ENCODE measurements at places on chromosomes 11 and 22. TPM values are rescaled to one million over a fixed set of nuclear protein-coding genes. Genes with fewer than 3 reads are reported as not detected.

GRCh38 chr11:67410369-67410831 lies 5.1 kb upstream of the CARNS1 start:
- no peak for DNase-seq

DNA sequence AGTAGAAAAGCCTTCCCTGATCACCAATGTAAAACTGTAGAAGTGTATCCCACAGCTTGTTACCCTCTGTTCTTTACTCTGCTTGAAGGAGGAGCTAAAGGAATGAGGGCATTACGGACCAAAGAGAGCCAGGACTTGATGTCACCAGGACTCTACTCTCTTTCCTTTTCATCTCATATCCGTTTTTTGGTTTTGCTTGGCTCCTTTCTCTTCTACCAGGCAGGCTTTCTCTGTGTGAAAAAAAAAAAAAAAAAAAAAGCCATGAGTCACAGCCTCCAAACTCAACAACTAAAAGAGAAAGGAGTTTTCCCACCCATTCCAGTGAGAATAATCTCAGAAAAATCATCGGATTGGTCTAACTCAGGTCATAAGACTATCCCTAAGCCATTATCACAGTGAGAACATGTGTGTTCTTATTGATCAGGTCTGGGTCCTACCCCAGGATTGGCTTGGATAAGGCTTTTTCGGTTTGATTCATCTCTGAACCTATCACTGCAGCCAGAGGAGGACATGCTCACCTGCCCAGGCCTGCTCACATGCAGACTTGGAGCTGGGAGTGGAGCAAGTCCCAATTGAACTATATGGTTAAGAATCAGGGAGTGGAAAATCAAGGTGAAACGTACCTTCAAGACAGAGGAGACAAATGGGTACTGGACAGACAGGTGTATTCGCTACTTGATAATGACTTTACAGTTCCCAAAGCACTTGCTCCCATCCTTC lies 19.4 kb upstream of the LRRC55 start:
- no peak for DNase-seq

DNA sequence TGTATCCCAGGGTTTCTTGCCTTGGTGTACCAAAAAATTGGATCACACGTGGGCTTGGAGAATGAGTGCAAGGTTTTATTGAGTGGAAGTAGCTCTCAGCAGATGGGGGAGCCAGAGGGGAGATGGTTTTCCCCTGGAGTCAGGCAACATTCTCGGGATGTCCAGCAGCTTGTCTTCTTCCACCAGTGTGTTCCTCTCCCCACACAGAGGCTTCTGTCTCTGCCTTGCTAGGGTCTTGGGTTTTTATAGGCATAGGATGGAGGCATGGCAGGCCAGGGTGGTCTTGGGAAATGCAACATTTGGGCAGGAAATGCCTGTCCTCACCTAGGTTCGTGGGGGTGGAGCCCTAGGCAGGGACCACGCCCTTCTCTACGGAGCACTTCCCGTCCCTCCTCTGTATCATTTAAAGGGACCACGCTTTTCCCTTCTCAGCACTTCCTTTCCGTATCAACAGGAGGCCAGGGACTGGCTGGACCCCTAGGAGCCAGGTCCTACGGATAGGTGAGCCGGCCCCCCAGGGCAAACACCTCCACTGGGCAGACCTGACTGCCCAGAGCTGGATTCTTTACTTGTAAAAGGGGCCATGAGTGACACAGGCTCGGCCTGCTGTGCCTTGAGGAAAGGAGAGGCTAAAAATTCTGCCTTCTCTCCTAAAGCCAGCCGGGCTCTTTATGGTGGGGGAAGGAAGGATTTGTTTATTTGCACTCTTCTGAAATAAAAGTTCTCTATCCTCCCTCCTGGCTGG lies 55.3 kb upstream of the CCDC188 start:
- peak; percentile 74 for DNase-seq

GRCh38 chr11:72223615-72224563 lies 678 bp upstream of the INPPL1 start:
- peak; percentile 86 for DNase-seq

GRCh38 chr11:8327761-8328192 lies 64.1 kb upstream of the LMO1 start:
- DNase-seq: no peak

DNA sequence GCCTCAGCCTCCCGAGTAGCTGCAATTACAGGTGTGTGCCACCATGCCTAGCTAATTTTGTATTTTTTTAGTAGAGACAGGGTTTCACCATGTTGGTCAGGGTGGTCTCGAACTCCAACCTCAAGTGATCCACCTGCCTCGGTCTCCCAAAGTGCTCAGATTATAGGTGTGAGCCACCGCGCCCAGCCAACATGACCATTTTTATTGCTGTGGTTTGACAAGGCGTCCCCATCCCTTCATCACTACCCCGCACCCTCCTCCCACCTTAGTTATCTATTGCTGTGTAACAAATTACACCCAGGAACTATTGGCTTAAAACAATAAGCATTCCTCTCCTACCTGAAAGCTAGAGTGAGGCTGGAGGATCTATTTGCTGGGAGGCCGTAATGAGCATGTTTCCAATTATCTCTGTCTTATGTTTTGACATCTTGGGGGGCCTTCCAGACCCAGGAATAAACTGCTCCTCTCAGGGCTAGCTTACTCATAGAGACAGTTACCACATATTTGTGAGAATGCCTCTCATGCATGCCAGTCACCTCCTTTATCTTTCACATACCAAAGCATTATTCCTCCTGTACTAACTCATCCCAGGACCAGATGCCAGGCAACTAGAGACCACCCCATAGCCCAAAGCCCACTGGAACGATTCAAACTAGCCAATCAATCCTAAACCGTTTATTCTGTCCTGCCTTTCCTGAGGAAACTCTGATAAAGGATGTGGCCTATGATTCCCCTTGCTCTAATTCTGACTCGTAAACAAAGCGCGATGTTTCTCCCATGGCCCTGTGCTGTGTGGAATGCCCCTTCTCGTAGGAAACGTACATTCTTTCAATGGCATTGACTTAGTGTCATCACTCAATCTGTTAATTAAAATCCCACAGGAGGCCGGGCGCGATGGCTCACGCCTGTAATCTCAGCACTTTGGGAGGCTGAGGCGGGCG lies 19.4 kb downstream of the SNU13 start:
- no peak for DNase-seq

DNA sequence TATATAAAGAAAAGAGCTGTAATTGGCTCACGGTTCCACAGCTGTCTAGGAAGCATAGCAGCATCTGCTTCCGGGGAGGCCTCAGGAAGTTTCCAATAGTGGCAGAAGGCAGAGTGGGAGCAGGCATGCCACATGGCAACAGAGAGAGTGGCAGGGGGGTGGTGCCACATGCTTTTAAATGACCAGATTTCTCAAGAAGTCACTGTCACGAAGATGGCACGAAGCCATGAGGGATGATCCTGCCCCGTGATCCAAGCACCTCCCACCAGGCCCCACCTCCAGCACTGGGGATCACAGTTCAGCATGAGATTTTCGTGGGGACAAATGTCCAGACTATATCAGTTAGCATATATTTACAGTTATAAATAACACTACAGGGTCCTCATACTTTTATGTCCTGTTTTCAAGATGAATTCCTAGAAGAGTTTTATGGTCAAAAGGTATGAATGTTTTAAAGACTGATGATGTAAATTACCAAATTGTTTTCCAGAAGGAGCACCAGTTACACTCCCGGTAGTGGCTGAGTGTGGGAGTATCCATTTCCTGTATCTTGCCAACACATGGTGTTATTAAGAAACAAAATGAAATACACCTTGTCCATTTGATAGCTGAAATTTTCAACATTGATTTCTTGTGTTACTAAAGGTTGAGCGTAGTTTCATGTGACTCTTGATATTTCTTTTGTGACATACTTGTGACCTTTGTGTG lies 19.2 kb downstream of the FAM118A start:
- peak; percentile 70 for DNase-seq

- no peak for DNase-seq
These were observed 46.1 kb downstream of the PISD start for GRCh38 chr22:31615940-31616314.

GRCh38 chr22:40898850-40899357 lies 37.0 kb upstream of the DNAJB7 start:
- DNase-seq: no peak

- DNase-seq: no peak
These were observed 727.4 kb downstream of the DLG2 start for GRCh38 chr11:84899740-84900139.

- no peak for DNase-seq
These were observed 169.8 kb downstream of the C11orf91 start for GRCh38 chr11:33530815-33531214.

DNA sequence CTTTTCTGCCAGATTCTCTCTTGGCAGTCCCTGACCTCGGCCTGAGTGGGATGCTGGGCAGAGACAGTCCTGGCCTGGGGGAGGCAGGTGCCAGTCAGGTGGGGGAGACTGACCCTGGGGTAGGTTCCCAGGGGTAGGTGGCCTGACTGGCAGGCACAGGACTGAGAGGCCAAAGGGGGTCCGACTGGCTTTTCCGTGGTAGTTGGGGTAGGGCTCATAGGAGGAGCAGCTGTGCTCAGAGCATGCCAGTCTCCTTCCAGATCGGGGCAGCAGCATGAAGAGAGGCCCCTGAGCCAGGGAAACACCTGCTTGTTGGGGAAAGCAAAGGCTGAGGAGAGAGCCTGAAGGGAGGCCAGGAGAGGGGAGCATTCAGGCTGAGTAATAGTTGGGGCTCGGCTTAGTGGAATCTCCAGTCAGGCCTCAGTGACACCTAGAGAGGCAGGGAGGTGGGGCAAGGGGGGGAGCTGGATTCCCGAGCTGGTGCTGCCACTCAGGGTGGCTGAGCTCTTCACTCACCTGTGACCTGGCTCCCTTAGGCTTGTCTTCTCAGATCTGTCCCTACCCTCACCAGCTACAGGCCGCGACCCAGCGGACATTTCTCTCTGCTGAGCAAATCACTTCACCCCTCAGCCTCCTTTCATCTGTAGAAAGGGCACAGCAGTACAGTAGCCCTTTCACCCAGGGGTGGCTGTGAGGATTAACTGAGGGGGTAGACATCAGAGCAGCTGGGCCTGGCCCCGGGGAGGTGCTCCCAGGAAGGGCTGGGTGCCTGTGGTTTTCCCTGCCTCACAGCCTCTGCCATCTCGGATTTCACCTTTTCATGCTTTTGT lies 26.2 kb downstream of the MCM5 start:
- no peak for DNase-seq

DNA sequence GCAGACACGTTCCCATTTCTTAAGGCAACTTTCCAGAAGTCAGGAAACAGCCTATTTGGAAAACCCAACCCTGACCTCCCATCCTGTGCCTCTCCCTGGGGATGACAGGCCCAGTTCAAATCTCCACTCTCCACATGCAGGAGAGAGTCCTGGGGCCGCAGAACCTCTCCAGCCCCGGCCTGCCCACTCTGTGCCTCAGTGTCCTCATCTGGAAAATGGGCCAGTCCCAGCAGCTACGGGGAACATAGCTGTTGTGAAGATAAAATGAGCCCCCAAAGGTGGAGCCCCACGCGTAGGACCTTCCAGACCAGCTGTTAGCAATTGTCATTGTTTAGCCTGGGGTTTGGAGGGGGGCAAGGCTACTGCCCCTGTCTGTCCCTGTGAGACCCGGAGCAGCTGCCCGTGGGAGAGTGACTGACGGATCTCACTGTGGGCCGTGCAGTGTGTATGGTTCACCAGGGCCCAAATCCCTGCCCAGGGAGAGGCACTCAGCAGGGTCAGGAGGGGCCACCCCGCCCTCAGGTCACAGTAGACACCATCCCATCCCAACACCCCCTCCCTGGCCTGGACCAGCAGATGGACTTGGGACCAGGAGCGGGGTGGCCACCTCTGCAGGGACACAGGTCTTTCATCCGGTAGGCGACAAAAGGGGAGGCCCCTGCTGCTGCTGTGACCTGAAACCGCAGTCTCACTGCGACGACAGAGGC lies 145.9 kb downstream of the CTTN start:
- DNase-seq: no peak

DNA sequence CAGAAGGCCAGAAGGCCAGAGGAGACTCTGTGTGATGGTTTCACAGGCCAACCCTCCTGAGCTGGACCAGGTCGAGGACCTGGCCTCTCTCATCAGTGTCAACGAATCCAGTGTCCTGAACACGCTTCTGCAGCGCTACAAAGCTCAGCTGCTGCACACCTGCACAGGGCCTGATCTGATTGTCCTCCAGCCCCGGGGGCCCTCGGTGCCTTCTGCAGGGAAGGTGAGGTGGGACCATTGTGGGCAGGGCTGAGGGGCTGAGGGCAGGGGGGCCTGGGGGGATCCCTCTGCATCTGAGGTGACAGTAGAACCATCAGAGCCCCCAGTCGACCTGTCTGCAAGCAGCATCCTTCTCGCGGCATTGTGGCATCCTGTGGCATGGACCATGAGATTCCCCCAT lies 30.3 kb downstream of the MYO18B start:
- peak; percentile 35 for DNase-seq

- DNase-seq: no peak
These were observed 132.9 kb downstream of the C11orf58 start for GRCh38 chr11:16871368-16871767.

GRCh38 chr11:61090521-61090920 lies 11.8 kb upstream of the CD5 start:
- DNase-seq: no peak

The OR10G6 gene
- polyA plus RNA-seq: not detected

The TYR gene
- not detected for polyA plus RNA-seq

The MAPK11 gene
- 4.0 TPM for polyA plus RNA-seq

The ALDH3B1 gene
- polyA plus RNA-seq: 1.4 TPM

The SEPTIN3 gene
- polyA plus RNA-seq: 0.03 TPM

The WNT7B gene
- not detected for polyA plus RNA-seq

The RIMBP3B gene
- polyA plus RNA-seq: not detected

The C1QTNF5 gene
- 12.0 TPM for polyA plus RNA-seq

Data from psoas muscle (tissue), 8 donors.